GM12891 (cell line): ENCODE measurements at places on chromosomes 2 and 18.

DNA sequence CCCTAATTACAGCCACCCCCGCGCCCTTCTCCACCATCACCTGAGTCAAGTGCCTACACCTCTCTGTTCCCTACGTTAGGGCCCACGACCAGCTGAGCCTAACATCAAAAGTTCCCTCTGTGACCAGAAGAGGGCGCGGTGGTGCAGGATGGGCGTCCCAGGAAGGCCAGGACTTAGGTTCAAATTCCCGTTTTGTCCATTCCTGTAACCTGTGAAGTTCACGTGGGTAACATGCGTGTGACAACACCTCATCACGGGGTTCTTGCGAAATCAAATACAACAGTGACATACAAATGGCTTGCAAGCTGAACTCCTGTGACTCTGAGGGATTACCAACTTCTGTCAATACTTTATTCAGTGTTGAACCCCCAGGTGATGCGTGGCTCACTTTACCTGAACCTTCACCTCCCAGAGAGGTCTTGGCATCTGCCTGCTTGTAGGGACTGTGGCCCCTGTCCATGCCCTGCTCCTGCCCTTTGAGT, 207.9 kb downstream of the ARL4C start:
- DNase-seq = no peak

DNA sequence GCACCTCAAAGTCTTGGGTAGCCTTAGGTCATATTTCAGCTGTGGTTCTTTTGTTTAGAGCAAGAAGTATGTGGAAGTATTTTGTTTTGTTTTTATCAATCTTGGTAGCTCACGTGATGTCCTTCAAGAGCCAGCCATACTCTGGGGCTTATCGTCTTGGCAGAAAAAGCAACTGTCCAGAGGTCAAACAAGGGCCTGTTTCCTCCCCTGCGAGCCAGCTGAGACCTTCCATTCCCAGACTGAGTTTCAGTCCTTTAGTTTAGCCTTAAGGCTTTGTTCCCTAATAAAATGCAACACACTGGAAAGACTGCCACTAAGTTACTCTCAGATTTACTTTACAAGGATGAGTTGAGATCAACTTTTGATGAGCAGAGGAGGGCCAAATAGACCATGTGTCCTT, 63.5 kb downstream of the TXNL1 start:
- DNase-seq = no peak

GRCh38 chr2:150485114-150485870, 2.2 kb downstream of the RND3 start:
- DNase-seq = peak; percentile 3

GRCh38 chr2:97935719-97936161, 60.0 kb downstream of the TMEM131 start:
- DNase-seq = no peak

DNA sequence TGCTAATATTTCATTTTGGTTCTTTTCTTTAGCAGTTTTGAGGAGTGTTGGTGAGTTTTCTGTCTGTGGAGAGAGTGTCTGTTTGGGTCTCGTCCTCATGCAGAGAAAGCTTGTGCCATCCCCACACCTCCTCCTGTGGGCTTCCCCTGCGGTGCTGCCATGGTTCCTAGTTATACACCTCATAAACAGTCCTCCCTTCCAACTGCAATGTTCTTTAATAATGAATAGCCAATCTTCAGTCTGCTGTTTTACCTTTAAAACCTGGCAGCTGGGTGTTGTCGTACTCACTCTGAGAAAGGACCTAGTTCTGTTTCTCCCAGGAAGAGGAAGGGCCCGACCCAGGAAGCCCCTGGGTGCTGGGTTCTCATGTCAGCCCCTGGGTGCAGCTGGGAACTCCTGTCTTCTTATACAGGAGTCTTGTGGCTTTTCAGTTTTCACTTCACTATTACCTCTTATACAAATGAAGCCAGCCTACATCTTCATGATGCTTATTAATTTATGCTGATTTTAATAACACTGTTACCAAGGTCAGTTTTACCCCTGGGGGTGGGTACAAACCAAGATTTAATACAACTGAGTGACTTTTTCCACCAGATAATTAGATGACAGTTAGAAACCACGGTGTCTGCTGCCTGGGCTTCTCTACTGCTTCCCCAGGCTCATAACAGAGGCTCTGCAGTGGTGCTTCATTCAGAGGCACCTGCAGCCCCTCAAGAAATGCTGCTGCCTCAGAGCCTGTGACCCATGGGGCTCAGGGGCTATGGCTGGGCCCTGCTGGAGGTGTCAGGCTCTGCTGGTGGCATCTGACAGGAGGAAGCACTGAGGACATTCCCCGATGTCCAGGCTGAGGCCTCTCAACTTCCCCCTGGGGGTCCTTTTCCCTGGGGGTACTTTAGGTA, 59.1 kb downstream of the COA5 start:
- no peak for DNase-seq

- no peak for DNase-seq
Measured at GRCh38 chr2:112751451-112752197, 12.8 kb downstream of the CKAP2L start.

- DNase-seq = no peak
Measured at GRCh38 chr2:239175181-239175580, 225.6 kb downstream of the HDAC4 start.

DNA sequence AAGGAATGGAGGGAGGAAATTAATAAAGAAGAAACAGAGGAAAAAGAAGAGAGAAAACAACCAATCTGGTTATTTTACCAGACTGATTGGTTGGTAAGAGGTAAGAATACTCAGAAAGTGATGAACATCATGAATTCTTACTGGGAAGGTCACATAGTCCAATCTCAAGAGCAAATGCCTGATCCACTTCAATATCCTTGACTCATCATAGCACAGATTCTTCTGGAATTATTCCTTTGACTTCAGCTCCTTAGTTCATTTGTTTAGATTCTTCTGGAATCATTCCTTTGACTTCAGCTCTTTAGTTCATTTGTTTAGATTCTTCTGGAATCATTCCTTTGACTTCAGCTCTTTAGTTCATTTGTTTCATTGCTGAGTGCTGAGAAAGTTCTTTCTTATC, 2030.6 kb upstream of the CELF4 start:
- DNase-seq = no peak

DNA sequence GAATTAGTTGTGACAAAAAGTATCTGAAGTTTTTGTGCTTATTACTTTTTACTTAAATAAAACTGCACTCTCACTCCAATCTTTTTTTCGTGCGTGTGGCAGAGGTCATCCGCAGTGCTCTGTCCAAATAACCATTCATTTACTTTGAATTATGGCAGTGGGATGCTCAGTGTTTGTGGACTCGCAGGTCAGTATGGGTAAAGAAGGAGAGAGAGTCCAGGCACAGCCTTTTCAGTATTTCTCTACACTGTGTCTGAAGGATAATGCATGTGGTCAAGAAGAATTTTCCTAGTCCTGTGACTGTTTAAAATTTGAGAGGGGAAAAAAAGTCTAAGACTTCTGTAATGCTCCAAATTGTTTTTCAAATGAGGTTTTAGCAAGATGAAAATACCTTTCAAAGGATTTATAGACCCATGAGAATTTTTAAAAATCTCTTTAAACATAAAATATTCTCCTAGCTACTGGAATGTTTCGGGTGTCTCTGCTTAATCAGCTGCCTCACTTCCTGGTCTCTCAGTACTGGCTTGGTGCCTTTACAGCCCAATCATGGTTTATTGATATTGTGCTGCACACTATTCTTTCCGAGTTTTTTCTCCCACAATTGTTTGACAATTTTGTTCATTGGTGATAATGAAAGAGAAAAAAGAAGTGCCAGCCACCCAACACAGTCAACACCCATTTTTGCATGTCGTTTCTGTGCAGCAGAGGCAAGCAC, 453.2 kb downstream of the PTPRM start:
- no peak for DNase-seq

DNA sequence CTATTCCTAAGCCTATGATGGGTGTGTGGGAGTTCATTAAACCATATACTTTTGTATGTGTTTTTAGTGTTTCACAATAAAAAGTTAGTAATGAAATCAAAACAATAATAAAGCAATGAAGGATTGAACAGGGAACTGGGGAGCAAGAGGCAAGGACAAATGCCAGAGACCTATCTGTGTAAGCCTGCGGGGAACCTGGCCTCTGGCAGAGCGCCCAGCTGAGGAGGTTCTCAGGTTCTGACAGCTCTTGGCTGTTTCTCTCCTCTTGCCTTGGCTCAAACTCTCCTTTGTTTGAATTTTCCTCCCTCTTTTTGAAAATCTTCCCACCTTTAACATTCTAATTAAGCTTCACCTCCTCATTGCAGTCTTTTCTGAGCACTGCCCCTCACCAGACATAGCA, 200.0 kb upstream of the NCKAP5 start:
- DNase-seq = no peak

GRCh38 chr2:84830095-84830494, 50.8 kb downstream of the TRABD2A start:
- DNase-seq = no peak

DNA sequence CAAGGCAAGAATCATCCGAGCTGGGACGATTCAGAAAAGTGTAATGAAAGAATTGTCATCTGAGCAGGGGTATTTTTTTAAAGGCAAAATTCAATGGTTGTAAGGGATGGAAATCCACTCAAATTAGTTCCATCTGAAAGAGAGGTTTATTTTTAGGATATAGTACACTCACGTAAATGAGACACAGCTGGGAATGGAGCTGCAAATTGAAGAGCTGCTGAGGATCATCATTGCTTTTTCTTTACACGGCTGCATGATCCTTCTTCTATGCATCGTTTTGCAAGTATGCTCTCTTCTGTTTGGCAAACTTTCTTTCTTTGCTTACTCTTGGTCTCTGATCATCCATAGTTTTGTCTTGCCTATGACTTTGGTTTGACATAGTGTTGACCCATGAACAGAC, 27.4 kb upstream of the CUL3 start:
- DNase-seq = no peak

DNA sequence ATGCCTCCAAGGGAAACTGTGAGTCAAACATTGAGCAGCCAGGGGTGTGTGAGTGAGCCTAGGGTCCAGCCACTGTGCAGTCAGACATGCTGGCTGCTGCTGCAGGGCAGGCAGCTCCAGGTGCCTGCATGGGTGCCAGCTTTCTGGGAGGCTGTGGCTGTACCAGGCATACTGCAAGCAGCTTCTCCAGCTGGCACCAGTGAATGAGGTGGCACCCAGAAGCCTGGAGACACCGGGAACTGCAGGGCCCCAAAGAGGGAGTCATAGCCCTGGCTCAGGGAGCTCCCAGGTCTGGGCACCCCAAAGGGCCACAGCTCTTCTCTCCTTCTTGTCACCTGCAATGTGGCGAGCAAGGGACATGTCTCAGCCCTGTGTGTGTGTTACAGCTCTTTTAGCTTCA, 283.2 kb downstream of the RPRM start:
- DNase-seq = no peak
